ENCODE measurements at places on chromosomes 12 and 14.

DNA sequence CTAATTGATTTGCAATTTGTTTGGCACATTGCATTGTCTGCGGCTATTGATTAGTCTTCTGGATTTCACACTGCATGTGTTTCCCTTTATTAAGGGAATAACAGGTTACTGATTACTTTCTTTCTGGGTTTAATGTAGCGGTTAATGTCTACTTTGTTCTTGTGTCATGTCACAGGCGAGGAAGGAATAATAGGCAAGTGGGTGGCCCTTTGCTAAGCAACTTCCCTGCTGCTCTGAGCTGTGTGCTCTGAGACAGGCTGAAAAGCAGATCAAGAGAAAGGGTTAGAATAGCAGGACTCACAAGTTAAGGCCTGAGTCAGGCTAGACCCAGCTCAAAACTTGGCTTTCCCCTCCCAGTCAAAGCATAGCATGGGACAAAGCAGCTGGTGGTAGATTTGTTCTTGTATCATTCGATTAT lies 77.2 kb downstream of the NKX2-1 start:
- no peak for DNase-seq

- no peak for DNase-seq
Measured at GRCh38 chr12:45434094-45434493, 218.2 kb downstream of the ANO6 start.

GRCh38 chr14:69989622-69990021 lies 110.4 kb downstream of the SMOC1 start:
- no peak for DNase-seq

DNA sequence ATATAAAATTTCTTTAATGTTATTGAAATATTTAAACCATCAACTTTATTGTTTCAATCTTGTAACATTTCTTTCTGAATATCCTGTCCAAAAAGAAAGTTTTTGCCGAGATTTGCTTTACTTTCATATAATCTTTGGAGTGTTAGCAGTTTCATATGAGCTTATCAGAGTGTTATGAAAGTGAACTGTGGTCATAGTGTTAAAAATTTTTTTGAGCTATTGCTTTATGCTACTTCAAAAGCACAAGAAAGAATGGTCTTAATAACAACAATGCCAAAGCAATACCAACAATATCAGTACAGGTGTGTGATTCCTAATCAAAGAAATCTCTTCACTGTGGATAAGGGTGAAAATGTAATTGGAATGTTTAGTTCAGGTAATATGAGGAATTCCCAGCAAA lies 1994.9 kb upstream of the FLRT2 start:
- no peak for DNase-seq
